ENCODE measurements at places on chromosomes 4 and X. TPM values are rescaled to one million over a fixed set of nuclear protein-coding genes. Genes with fewer than 3 reads are reported as not detected.

DNA sequence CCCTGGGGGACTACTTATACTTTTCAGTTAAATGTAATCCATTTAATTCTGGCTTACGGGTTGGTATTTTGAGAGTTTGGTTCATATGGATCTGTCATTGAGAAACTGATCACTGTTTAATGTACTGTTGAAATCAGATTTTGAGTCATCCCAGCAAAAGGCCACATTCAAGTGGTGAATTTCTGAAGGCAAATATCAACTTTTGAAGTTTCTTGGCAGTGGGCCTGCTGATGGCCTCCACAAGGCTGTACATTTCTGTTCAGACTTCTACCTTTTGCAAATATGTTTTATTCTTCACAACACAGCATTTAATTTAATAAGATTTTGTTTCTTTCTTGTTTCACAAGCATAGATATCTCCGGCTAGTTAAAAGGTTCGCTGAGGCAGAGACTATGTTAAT, 138.7 kb downstream of the PDGFC start:
- DNase-seq: no peak

DNA sequence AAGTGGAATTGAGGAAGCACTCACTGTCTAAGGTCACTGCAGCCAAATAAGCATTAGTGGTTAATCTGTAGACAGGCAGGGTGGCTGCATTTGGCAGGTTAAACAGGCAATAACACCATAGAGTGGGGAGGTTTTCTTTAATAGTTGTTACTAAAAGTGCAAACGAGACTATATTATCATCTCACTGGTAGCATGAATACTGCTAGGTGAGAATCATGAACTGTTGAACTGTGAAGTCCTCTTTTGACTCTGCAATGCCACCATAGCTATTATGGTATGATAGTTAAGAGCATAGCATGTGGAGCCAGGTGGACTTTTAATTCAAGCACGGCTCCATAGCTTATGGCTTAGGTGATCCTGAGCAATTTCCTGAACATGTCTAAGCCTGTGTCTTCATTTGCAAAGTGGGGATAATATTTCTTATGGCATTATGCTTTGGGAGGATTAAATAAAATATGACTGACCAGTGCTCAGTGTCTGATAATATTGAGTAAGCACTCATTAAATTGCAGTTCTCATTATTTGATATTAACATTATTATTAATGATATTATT, 235.6 kb upstream of the HHIP start:
- no peak for DNase-seq

GRCh38 chrX:128653524-128654060, 601.4 kb upstream of the ACTRT1 start:
- no peak for DNase-seq

Gene WAS
- 2.6 TPM for total RNA-seq

Gene ZIC3
- 0.69 TPM for total RNA-seq

Gene DCHS2
- total RNA-seq: 97.4 TPM

Gene GPR34
- total RNA-seq: not detected

Gene IQSEC2
- 1.6 TPM for total RNA-seq

All from glutamatergic neuron (in vitro differentiated cells).